Esophagus muscularis mucosa (tissue), 4 donors: ENCODE measurements at places on chromosomes 4 and X. TPM values are rescaled to one million over a fixed set of nuclear protein-coding genes. Genes with fewer than 3 reads are reported as not detected.

SLC25A31 gene
- total RNA-seq: not detected

FABP2 gene
- not detected for total RNA-seq

- no peak overlapping the region for H3K27ac ChIP-seq
- H3K36me3 ChIP-seq: no peaks in the 10 kb centered on the region
- no peak overlapping the region for H3K4me3 ChIP-seq
- H3K4me1 ChIP-seq: no peaks in the 10 kb centered on the region
- H3K27me3 ChIP-seq: no peaks in the 10 kb centered on the region
These were observed 73.9 kb downstream of the HDAC8 start for GRCh38 chrX:72498782-72499181.

EDA gene
- total RNA-seq: 4.3 TPM

UGT2B15 gene
- not detected for total RNA-seq

DNA sequence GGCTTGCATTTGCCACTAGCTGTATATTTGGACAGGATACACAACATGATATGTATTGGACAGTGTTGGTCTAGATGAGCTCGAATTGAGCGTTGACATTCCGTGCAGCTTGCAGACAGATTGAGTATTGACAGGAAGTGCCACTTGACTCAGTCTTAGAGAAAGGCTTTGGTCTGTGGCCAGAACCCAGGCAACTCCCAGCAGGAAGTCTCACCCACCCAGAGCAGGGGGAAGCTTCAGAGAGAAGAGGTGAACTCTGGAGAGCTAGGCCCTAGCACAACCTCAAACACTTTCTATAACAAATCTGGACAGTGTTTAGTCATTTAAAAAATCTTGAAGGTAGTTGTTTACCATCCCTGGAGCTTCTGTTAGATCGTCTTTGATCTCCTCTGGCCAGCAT lies 280.5 kb downstream of the FBXW7 start:
- no peak overlapping the region for H3K27ac ChIP-seq
- H3K36me3 ChIP-seq: no peaks in the 10 kb centered on the region
- H3K27me3 ChIP-seq: no peaks in the 10 kb centered on the region
- H3K4me3 ChIP-seq: no peak overlapping the region

- no peaks in the 10 kb centered on the region for H3K27me3 ChIP-seq
- H3K4me1 ChIP-seq: peaks cover 7% of the 10 kb centered on the region
- H3K27ac ChIP-seq: no peak within 1 kb of the TSS
- H3K4me3 ChIP-seq: peak within 1 kb of the TSS; percentile 12
These were observed at the start of gene NDST4 for GRCh38 chr4:115113506-115114106. TSS of gene NDST4 (minus strand) at chr4:115113620. CDS start at chr4:115077036, 36,584 bp downstream.

- H3K27ac ChIP-seq: no peak overlapping the region
- no peak overlapping the region for H3K4me3 ChIP-seq
- H3K36me3 ChIP-seq: no peaks in the 10 kb centered on the region
- no peak for DNase-seq
- no peaks in the 10 kb centered on the region for H3K27me3 ChIP-seq
These were observed 47.8 kb upstream of the SETD7 start for GRCh38 chr4:139603576-139604410.

DNA sequence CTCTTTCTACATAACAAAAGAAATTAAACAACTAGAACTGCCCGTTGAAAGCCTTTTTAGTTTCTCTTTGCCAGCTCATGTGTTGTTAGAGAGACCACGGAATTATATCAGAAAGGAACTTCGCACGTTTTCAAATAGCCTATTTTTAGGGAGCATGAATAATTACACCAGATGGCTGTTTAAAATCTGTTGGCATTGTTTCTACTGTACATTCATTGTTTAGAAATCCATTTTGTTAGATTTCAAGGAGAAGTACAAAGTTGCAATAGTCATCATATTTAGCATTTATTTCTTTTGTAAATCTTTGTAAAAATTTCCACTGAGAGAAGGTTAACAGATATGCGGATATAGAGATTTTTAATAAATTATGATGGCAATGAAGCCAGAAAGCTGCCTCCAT lies 403.0 kb upstream of the HS3ST1 start:
- no peaks in the 10 kb centered on the region for H3K27me3 ChIP-seq
- H3K4me3 ChIP-seq: no peak overlapping the region
- H3K4me1 ChIP-seq: no peaks in the 10 kb centered on the region
- no peak for DNase-seq

CXorf38 gene
- total RNA-seq: 9.6 TPM

FGFR3 gene
- total RNA-seq: 2.0 TPM

DNA sequence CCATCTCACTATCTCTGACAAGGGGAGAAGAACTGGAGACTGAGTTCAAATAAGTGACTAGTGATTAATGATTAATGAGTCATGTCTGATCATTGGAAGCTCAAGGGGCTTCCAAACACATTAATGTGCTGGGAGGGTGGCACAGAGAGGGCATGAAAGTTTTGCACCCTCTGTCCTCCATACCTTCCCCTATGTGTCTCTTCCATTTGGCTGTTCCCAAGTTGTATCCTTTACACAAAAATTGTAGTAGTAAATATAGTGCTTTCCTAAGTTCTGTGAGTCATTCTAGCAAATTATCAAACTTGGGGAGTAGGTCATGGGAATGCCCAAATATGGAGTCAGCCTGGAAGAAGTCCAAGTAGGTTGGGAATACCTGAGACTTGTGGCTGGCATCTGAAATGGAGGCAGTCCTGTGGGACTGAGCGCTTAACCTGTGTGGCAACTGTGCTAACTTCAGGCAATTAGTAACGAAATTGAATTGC lies 4.1 kb upstream of the FAM200B start:
- DNase-seq: no peak
- H3K27me3 ChIP-seq: no peaks in the 10 kb centered on the region
- no peak overlapping the region for H3K27ac ChIP-seq
- no peaks in the 10 kb centered on the region for H3K36me3 ChIP-seq

DNA sequence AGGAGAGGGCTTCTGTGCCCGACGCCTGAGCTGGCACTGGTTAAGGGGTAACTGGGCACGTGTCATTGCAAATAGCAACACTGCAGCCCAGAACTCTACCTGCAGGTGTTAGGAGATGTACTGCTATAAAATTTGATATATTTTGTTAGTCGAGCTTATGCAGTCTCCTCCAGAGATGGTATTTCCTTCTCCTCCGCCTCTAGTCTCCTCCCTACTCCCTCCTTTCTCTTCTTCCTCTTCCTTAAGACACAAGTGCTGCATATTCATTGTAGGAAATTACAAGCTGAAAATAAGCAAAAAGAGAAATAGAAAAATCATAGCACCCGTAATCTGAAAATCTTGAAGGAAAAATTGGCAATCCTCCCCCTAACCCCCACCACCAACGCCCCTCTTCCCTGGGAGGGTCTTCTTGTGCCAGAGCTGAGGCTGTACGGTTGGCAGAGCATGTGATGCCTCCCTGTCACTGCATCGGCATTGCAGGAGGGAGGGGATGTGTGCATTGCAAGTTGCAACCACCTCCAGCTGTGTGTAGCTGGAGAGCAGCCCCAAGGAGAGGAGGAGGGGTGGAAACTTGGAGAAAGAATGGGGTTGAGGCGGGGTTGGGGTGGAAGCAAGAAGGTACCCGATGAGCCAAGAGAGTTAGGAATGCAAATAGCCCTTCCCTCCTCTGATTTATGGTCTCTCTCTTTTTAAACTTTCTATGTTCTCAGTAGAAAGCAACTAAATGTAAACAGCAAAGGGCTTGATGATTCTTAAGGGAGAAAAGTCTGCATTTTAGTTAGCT lies 48.3 kb upstream of the MND1 start:
- no peaks in the 10 kb centered on the region for H3K27me3 ChIP-seq
- DNase-seq: peak; percentile 77

- H3K36me3 ChIP-seq: peaks cover 20% of the 10 kb centered on the region
- peaks cover 52% of the 10 kb centered on the region for H3K4me1 ChIP-seq
- peak overlapping the region; percentile 30 for H3K4me3 ChIP-seq
- DNase-seq: no peak
- no peaks in the 10 kb centered on the region for H3K27me3 ChIP-seq
These were observed 90.1 kb downstream of the IRF2 start for GRCh38 chr4:184384056-184384809.

GRCh38 chrX:130974323-130974722 lies 71.3 kb upstream of the ENOX2 start:
- H3K4me3 ChIP-seq: no peak overlapping the region
- no peaks in the 10 kb centered on the region for H3K4me1 ChIP-seq
- no peak for DNase-seq
- no peaks in the 10 kb centered on the region for H3K36me3 ChIP-seq
- H3K27ac ChIP-seq: no peak overlapping the region

DNA sequence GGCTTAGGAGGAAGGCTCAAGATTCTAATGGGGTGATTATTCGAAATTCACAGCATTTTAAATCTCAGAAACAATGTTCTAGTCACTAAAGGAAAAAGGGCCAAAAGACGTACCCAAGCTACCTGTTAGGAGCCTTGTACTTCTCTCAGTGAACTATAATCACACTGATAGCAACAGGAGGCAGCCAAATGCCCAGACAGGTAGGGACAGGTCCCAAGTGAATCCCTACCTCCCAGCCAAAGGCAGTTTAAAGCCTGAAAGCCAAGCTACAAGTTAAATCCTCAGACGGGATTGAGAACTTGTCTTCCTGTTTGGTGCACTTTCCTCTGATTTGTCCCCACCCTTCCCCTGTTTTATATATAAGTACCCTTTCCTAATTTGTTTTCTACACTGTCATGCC lies 24.3 kb upstream of the HHIP start:
- H3K4me1 ChIP-seq: no peaks in the 10 kb centered on the region
- DNase-seq: no peak
- H3K4me3 ChIP-seq: no peak overlapping the region
- H3K36me3 ChIP-seq: no peaks in the 10 kb centered on the region

DNA sequence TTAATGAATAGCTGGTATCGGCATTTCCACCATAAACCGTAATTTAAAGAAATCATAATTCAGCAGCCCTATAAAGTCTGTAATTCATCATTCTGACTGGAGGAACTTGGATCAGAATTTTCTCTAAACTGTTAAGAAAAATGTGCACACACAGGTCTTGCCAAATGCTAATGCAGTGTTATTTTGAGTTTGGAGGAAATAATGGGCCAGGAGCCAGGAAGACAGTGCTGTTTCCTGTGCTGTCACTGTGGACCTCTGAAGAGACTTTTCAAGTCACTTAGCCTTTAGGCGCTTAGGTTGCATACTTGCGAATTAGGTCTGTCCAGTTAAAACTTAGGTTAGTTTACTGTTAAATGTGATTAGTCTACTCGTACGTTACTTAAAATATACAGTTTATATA lies 137.5 kb upstream of the ANXA3 start:
- no peaks in the 10 kb centered on the region for H3K27me3 ChIP-seq
- no peak overlapping the region for H3K27ac ChIP-seq
- no peak overlapping the region for H3K4me3 ChIP-seq
- no peak for DNase-seq
- peaks cover 9% of the 10 kb centered on the region for H3K4me1 ChIP-seq

DNA sequence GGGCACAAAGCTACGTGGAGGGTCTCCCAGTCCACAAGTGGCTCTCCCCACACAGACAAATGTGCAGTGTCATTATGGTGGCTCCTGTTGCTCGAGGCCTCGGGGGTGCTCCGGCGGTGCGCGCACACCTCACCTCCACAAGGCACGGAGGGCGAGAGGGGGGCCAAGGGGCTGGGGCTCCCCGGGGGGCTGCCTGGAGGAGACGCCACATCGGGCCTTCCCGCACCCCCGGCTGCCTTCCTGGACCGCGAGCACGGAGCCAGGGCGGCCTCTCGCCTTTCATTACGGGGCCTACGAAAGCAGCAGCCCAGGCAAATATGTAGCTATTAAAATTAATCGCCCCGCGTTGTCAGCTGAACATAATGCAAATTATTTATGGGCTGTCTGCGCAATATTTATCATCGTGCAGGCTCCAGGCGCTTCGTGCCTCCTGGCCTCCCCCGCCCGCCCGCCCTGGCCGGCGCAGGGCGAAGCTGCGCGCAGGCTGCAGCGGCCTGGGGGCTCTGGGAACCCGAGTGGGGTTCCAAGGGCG lies 70.8 kb upstream of the BCOR start:
- no peaks in the 10 kb centered on the region for H3K27me3 ChIP-seq
- no peak for DNase-seq
- no peak overlapping the region for H3K27ac ChIP-seq
- peaks cover 44% of the 10 kb centered on the region for H3K4me1 ChIP-seq

DNA sequence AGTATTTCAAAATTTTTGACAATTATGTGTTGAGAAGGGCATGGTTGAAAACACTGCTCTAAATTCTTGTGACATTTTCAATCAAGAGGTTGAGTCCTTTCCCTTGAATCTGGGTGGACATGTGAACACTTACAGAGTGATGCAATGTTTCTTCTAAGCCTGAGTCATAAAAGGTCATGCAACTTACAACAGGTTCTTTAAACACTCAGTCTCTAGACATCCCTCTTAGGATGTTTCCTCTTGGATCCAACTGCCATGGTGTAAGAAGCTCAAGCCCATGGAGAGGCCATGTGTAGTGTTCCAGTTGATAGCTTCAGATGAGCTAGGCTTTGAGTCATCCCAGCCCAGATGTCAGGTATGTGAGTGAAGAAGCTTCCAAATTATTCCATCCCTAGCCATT lies 232.2 kb upstream of the MAOA start:
- H3K4me3 ChIP-seq: no peak overlapping the region
- H3K27me3 ChIP-seq: no peaks in the 10 kb centered on the region
- no peak overlapping the region for H3K27ac ChIP-seq
- H3K4me1 ChIP-seq: no peaks in the 10 kb centered on the region
- no peak for DNase-seq
- H3K36me3 ChIP-seq: no peaks in the 10 kb centered on the region

GRCh38 chr4:16018841-16019240 lies 55.9 kb upstream of the FGFBP2 start:
- H3K27ac ChIP-seq: no peak overlapping the region
- no peaks in the 10 kb centered on the region for H3K4me1 ChIP-seq
- no peak overlapping the region for H3K4me3 ChIP-seq
- H3K27me3 ChIP-seq: no peaks in the 10 kb centered on the region
- H3K36me3 ChIP-seq: no peaks in the 10 kb centered on the region

DNA sequence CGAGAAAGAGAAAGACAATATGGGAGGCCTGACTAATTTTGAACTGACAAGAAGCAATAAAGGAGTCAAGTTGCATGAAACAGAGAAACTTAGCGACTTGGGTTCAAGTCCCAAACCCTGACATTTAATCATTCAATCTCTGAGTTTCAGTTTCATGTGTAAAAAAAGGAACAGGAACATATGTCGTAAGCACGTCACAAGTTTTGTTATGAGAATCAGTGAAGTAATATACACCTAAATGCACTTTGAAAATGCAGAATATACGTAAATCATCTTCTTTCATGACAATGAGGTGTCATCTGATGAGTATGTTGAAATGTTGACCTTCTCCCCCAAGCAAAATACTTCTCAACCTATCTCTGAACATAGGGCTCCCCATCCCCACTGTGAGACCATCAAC lies 10.4 kb downstream of the ACOT9 start:
- H3K27me3 ChIP-seq: no peaks in the 10 kb centered on the region
- no peaks in the 10 kb centered on the region for H3K4me1 ChIP-seq

GRCh38 chr4:151417766-151418376 lies 8.9 kb downstream of the FHIP1A start:
- H3K4me3 ChIP-seq: no peak overlapping the region
- DNase-seq: no peak
- H3K27me3 ChIP-seq: no peaks in the 10 kb centered on the region
- no peak overlapping the region for H3K27ac ChIP-seq
- no peaks in the 10 kb centered on the region for H3K36me3 ChIP-seq

GAB1 gene
- 84.5 TPM for total RNA-seq

- no peaks in the 10 kb centered on the region for H3K36me3 ChIP-seq
- DNase-seq: no peak
- no peak overlapping the region for H3K4me3 ChIP-seq
- no peaks in the 10 kb centered on the region for H3K27me3 ChIP-seq
- H3K4me1 ChIP-seq: no peaks in the 10 kb centered on the region
These were observed 28.0 kb downstream of the APELA start for GRCh38 chr4:164904941-164905340.

- H3K27me3 ChIP-seq: no peaks in the 10 kb centered on the region
- DNase-seq: no peak
- H3K4me3 ChIP-seq: no peak overlapping the region
These were observed 666.1 kb upstream of the BOD1L1 start for GRCh38 chr4:14293582-14293981.

IL3RA gene
- total RNA-seq: 11.9 TPM
